ENCODE measurements at places on chromosomes 6 and 20.

DNA sequence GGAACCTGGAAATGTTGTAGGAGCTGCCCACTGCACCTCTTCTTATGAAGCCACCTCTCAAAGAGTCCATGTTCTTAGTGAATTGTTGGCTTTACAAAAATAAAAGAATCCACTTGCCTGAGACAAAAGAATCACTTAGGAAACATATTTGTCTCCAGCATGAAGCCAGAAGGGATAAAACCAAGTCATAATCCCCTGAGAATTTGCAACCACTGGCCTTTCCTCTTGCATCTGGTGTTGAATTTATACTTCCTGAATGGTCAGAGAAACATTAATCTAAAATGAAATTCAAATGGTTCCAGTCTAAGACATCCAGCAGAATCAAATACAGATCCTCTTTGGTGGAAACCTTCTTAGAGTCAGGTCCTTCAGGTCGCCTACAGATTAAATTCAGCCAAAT, 192.5 kb upstream of the ECI2 start:
- DNase-seq = no peak

- DNase-seq = no peak
Observed at GRCh38 chr6:91435630-91436029, 848.8 kb upstream of the MAP3K7 start.

- no peak for DNase-seq
Observed at GRCh38 chr6:147207351-147207750, 3.1 kb downstream of the STXBP5 start.

DNA sequence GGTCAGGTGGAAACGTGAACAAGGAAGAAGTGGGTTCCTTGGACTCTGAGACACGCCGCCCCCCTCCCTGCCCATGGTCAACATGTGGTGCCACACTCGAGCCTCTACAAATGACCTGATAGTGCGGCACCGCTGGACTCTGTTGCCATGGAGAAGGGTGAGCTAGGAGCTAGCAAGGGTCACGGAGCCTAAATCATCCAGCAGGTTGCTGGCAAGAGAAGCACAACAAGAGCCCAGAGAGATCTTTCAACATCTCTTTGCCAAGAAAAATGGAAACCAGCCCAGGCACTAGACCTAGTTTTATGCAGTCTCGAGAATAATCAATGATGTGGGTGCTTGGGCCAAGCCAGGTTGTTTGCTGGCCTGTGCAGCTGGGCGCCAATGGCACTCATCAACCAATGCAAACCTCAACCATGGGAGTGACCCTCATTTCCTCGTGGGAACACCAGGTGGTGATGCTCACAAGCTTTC, 69.5 kb downstream of the NOL4L start:
- no peak for DNase-seq

DNA sequence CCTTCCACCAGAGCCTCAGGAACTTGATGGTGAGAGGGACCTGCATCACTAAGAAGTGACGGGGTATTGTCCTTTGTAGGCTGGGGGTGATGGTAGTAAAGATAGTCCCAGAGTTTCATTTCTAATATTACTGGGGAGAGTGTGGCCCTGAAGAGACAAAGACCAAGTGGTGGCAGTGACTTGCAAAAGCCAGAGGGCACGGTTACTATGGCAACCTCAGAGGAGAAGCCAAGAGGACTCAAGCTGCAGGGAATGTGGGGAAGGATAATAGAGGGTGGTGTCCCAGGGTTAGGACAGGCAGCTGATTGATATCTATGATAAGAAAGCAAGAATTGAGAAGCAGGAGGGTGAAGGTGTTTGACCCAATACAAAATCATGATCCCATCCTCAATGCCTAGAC, 42.5 kb downstream of the HLA-G start:
- no peak for DNase-seq

DNA sequence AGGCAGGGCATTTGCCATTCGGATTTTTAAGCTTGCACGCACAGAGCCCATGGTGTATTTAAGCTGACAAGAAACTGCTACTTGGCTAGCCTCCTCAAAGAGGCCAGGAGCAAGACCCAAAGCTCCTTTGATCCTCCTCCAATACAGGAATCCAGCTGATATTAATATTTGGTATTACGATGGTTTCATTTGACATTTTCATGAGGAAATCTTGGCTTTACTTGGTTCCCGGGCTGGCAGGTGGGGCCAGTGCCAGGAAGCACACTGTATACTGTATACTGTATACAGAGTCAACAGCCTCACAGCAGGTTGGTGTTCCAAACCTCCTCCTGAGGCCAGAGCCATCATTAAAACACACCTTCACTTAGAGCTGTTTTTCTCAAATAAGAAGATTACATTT, 138.2 kb upstream of the ARMC2 start:
- no peak for DNase-seq

- DNase-seq = no peak
Observed at GRCh38 chr6:29553268-29554057, 6.1 kb downstream of the UBD start.

- DNase-seq = no peak
Observed at GRCh38 chr6:142943711-142944123, 1.3 kb downstream of the HIVEP2 start.

DNA sequence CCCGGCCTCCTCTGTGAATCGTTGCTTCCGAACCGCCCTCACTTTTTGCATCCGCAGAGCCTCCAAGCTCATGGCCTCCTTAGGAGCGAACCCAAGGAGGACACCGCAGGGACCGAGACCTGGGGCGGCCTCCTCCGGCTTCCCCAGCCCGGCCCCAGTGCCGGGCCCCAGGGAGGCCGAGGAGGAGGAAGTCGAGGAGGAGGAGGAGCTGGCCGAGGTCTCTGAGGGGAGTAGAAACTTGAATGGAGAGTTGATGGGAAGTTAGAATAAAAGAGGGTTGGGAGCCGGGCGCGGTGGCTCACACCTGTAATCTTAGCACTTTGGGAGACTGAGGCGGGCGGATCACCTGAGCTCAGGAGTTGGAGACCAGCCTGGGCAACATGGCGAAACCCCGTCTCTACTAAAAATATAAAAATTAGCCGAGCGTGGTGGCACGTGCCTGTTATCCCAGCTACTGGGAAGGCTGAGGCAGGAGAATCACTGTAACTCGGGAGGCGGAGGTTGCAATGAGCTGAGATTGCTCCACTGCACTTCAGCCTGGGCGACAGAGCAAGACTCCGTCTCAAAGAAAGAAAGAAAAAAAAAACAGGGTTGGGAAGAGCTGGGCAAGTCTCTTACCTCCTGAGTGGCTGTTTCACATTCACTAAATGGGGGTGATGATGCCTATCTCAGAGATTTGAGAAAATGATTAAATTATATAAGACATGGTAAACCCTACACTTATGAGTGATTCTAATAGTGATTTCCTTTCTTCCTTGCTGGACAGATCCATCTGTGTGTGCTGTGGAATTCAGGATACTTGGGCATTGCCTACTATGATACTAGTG, 805 bp downstream of the MSH5 start:
- DNase-seq = no peak

- DNase-seq = no peak
Observed at GRCh38 chr6:165679326-165679725, 16.3 kb upstream of the PDE10A start.

DNA sequence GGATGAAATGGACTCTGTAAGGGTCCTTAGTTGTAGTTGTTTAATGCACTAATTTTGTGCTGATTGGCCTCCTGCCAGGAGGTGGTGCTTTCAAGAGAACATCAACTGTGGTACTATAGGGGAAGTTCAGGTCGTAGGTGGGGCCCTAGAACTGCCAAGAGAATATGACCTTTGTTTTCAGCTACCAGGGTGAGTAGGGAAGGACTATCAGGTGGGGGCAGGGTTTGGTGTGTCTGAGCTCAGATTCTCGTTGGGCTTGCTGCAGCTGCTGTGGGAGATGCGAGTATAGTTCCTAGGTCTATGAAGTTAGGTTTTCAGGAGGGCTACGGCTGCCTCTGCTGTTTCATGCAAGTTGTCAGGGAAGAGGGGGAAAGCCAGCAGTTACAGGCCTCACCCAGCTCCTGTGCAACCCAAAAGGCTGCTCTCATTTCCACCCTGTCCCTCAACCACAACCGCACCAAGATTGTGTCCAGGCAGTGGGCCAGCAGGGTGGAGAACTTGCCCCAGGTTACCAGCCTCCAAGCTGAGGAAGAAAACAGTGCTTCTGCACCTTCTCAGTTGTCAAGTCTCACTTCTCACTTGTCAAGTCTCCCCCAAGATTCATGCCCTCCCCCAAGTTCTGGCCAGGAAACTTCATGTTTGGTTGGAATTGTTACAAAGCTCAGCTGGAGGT, 626.5 kb upstream of the MAP3K7 start:
- DNase-seq = no peak

- DNase-seq = no peak
Observed at GRCh38 chr20:49112596-49113274, 66.6 kb downstream of the CSE1L start.

DNA sequence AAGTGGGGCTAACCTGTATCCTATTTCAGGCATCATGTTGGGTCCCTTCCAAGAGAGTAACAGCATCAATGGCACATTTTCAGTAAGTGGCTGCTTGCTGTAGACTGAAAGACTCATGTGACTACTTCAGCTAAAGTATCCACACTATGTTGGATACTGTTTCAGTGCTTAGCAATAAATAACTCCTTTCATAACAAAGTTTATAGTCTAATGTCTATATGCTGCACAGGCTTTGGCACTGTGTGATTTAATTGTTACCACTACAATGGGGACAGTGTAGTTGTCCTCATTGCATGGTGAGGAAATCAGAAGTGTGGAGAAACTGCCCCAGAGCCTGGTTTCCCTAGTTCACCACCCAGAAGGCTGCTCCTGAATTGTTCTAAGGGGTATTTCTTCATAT, 318.0 kb upstream of the PTCHD4 start:
- no peak for DNase-seq

- no peak for DNase-seq
Observed at GRCh38 chr6:151229401-151230276, 10.1 kb upstream of the AKAP12 start.

- no peak for DNase-seq
Observed at GRCh38 chr6:168825226-168826077, 384.5 kb downstream of the SMOC2 start.

- DNase-seq = no peak
Observed at GRCh38 chr6:6002848-6003620, 3.7 kb downstream of the NRN1 start.
